ENCODE measurements at places on chromosomes 7 and 10.

DNA sequence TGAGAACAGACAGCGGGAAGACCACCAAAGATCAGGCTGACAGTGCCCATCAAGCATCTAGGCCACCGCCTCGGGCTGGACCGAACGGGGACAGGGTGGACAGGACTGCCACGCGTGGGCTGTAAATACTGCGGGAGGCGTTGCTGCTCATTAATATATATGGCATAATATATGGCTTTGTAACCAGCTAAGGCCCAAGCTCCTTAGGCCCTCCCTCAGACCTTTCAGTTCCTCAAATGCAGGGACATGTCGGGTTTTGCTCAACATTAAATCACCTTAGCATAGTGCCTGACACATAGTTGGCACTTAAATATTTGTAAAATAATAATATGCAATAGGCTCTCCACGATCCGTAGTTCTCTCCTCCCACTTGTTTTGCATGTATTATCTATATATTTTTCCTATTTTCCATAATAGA lies 402 bp upstream of the TMEM168 start:
- DNase-seq, result no peak

- no peak for DNase-seq
Observed at GRCh38 chr10:59090817-59091622, 85.4 kb upstream of the PHYHIPL start.

DNA sequence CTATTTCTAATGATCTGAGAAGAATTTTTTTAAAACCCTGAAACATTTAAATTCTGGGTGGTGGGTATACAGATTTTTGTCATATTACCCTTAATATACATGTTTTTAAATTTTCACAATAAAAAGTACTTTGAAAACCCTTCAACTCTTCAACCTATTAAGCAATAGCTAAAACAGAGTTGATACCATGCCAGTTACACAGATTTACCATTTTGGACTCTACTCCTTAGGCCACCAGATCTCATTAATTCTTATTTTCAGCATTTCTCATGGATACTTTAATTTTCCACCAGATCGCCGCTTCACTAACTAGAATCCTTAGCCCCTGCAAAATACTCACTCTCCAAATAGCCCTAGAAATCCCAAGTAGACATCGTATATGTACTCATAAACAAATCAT lies 12.7 kb upstream of the COL28A1 start:
- no peak for DNase-seq

DNA sequence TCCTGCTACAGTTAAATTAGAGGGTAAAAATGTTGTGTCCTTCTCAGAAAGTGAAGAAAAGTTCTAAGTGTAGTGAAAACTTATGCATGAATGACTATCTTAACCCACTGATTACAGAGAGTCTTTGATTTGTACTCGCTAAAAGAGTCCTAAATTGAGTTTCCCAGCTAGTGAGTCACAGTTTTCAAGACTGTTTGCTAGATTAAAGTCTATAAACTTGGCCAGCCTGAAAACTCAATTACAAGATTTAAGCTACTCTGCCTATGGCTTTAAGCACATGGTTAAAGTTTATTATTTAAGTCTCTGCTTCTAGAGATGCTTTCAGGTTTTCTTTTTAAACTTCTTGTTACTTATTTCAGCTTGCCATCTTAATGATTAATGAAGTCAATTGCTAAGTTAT lies 44.4 kb downstream of the MRPS24 start:
- no peak for DNase-seq

GRCh38 chr10:78620985-78621799 lies 447.6 kb upstream of the ZMIZ1 start:
- no peak for DNase-seq

DNA sequence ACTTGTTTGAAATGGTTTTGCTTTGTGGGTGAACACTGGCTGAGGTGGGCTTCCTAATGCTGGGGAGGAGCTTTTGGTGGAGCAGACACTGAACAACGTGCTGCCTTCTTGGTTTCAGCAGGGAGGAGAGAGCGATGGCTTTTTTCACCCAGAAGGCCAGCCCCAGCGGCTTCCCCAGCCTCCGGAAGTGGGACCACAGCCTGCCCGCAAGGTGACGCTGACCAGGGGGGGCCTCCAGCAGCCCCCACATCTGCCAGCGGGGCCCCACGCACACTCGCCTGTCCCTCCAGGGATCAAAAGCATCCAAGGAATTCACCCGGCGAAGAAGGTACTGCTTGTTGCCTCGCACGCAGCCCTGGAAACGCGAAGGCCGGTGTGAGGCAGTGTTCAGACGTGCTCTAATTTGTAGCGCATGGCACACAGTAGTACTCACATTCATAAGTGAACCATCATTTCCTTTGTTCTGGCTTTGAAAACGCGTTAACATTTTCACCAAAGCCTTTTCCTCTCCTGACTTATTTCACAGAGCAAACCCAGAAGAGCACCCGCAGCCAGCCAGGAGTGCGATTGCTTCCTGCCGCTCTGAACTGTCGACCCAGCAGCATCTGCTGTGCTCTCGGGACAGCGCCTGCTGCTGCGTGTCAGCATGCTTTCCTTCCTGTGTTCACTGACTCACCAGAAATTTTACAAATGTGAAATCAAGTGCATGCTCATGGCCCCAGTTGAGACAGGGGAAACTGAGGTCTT lies 48.4 kb downstream of the SHH start:
- peak; percentile 53 for DNase-seq

GRCh38 chr7:135914346-135914745 lies 62.8 kb downstream of the MTPN start:
- no peak for DNase-seq

- no peak for DNase-seq
Observed at GRCh38 chr7:110400411-110400810, 690.5 kb upstream of the LRRN3 start.

DNA sequence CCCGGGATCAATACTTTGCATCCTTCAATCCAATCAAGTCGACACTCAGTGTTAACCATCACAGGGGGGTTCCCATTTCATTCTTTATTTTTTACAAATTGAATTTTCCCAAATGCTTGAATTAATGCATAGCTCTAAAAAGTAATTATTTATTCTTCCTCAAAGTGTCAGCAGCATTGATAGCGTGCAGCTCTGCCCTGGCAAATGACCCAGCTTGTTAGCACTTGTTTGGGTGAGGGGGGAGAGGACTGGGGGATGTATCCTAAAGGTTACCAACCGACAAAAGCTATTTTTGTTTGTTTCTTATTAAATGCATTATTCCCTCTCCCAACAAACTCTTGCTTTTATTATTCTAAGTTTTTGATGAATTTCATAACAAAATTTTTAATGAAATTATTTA lies 27.0 kb upstream of the ELMO1 start:
- no peak for DNase-seq

GRCh38 chr10:9823268-9823930 lies 1194.3 kb upstream of the CELF2 start:
- no peak for DNase-seq

- no peak for DNase-seq
Observed at GRCh38 chr10:130772676-130773075, 538.8 kb downstream of the TCERG1L start.

DNA sequence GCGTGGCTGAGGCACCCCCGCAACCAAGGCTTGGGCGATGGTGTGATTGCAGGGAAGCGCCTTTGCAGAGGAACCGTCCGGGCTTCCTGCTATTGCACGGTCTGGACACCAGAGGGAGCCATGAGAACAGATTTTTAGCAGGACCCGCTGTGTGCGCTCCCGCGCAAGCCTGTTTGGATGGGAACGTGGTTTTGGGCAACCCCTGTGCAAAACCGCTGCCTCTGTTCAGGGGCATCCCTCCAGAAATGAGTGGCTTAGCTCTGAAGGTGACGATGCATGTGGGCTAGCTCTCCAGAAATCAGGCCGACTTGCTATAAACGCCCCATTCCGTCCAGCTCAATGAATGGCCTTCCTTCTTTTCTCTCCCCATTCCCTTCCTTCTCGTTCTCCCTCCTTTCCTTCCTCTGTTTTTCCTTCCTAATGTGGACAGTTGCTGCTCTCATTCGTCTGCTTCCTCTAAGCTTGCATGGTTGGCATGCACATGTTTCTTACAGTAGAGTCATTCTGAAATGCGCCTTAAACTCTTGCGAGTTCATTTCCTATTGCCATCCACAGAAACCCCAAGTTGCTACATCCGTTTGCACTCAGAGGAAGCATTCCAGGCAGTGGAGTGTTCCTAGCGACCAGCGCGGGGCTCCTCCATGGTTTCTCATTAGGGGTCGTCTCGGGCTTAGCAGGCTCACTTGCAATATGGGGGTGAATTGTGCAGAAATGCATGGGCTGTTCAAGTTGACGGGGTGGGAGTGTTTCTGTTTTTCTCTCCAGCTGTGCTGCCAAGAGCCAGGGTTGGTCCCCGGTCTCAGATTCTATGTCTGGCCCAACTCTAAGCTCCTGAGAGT lies 302.5 kb upstream of the GALNT17 start:
- DNase-seq, result peak; percentile 51

GRCh38 chr7:45176886-45177731 lies 19.5 kb downstream of the RAMP3 start:
- no peak for DNase-seq

- no peak for DNase-seq
Observed at GRCh38 chr7:55239406-55239805, 125.7 kb upstream of the LANCL2 start.

- no peak for DNase-seq
Observed at GRCh38 chr7:132778761-132779160, 202.5 kb upstream of the PLXNA4 start.

GRCh38 chr10:188546-188945 lies 53.3 kb downstream of the ZMYND11 start:
- no peak for DNase-seq

GRCh38 chr10:55813451-55814170 lies 547.4 kb downstream of the ZWINT start:
- DNase-seq, result no peak

DNA sequence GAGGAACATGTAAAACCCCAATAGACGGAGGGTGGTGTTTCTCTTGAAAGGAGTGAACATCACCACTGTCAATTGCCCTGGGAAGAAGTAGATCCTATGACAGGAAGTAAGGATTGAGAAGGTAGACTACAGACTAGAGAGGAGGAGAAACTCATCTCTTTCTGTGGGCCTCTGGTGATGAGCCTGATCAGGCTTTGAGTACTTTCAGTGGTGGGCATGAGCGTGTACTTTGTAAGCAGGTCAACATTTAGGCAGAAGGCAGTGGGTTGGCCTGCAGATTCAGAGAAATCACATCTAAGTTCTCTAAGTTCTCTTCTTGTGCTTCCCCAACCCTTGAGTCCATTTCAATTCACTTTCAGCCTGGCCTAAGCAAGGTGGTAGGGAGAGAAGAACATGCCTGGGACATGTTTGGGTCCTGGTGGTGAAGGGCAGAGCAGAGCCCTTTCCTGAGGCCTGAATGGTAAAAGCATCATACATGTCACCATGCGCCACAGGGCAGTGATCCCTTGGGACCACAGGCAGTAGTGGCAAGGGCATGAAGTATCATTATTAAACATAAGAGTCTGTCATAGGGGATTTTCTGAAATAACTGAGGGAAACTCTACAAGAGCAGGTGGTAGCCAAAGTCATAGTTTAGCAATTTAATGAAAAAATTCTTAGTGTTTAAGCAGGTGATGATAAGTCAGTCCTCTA lies 56.4 kb upstream of the ANKRD1 start:
- DNase-seq, result no peak

- no peak for DNase-seq
Observed at GRCh38 chr7:142168746-142169145, 57.2 kb downstream of the MGAM2 start.

DNA sequence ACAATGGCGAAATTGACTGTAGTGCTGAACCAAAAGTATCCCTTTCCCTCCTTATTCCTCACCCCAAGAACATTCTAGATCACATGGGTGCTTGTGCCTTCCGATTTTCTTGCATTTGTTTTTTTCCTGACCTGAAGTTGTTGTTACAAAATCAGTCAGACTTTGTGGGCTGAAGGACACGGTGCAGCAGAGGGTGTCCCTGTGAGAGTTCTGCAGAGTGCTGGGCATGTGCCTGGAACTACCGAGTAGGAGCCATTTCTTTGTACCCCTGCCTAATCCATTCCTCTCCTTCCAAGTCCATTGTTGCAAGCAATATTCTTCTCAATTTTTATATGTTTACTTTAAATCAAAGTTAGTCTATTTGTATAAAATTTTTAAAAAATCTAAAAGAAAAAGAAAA lies 35.3 kb upstream of the GJD4 start:
- DNase-seq, result no peak

DNA sequence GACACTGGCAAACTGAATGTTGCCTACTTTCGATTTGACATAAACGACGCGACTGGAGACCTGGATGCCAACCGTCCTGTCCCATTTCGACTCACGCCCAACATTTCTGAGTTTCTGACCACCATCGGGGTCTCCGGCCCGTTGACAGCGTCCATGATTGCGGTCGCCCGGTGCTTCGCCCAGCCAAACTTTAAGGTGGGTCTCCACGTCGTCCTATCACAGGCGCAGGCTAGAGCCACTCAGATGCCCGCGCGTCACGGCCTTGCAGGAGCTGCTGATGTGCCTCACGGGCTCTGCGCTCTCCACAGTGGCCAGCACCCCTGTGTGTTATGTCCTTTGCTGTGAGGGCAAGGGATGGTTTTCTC lies 132.6 kb downstream of the SMURF1 start:
- no peak for DNase-seq

- DNase-seq, result no peak
Observed at GRCh38 chr7:131021460-131021859, 287.5 kb upstream of the KLF14 start.

- DNase-seq, result no peak
Observed at GRCh38 chr10:46552526-46553237, 3.8 kb downstream of the GPRIN2 start.

- no peak for DNase-seq
Observed at GRCh38 chr7:137578541-137578940, 235.0 kb upstream of the PTN start.

DNA sequence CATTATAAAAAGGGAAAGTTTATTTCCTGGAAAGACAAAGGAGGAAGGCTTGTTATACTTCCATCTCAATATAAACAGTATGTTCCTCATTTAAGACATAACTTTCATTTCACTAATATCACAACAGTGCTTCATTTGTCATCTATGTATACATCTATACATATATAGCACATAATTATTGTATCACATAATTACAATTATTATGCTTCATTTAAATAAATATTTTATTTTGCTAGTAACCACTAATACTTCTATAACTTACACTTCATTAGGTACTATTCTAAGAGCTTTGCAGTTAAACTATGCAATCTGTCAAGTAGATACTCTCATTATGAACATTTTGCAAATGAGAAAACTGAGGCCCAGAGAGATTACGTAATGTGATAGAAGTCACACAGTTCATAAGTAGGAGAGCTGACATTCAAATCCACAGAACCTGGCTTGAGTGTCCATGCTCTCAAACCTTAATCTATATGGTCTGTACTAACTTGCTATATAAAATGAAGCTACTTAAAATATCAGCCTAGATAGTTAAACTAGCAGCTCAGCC lies 86.5 kb downstream of the PPP1R3A start:
- no peak for DNase-seq
